GM12878 (cell line): ENCODE measurements at places on chromosomes 2 and 18. TPM values are rescaled to one million over a fixed set of nuclear protein-coding genes. Genes with fewer than 3 reads are reported as not detected.

GRCh38 chr2:126786765-126787164 is 111.9 kb upstream of the TEX51 start:
- no peak for DNase-seq
- no peak overlapping the region for H3K27ac ChIP-seq
- H3K36me3 ChIP-seq: no peaks in the 10 kb centered on the region
- H3K4me3 ChIP-seq: no peak overlapping the region
- no peaks in the 10 kb centered on the region for H3K4me1 ChIP-seq

Gene CXCR2
- 0.27 and 0.62 TPM in 2 replicates for polyA plus RNA-seq

Gene ANKRD29
- 1.6 TPM in 2 replicates for polyA plus RNA-seq

GRCh38 chr2:160087854-160088745 is 25.7 kb upstream of the PLA2R1 start:
- no peak overlapping the region for H3K27ac ChIP-seq
- no peak for DNase-seq
- no peak overlapping the region for H3K4me3 ChIP-seq
- no peaks in the 10 kb centered on the region for H3K27me3 ChIP-seq
- no peaks in the 10 kb centered on the region for H3K4me1 ChIP-seq
